SK-MEL-5 (cell line): ENCODE measurements at places on chromosomes 16 and 17. TPM values are rescaled to one million over a fixed set of nuclear protein-coding genes. Genes with fewer than 3 reads are reported as not detected.
A peak's percentile ranks its signal among the peaks of the same experiment; 100 is the strongest.

- DNase-seq, result no peak
Measured at GRCh38 chr17:73203788-73204479, 11.1 kb downstream of the COG1 start.

DNA sequence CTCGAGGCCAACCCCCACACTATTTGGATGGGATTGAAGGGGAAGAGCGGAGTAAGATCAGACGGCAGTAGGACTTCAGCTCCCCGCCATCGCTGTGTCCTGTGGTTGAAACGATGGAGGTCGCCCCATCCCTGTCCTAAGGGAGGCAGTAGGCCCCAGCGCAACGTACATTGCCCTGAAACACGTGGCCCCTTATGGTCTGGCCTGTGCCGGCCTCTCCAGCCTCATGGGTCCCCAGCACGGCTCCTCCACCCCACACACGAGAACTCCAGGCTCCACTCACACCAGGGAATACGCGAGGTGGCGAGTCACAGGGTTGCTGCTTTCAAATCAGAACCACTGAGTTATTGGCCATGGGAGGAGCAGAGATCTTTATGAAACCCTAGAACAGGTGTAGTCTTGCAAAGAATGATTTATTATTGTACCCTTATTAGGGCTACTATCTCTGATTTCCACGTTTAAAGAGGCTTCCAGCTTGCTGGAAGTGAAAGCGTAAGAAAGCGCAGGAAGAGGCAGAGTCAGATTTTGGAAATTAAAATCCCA, 669 bp upstream of the DCTPP1 start:
- no peak for DNase-seq

The ZNF688 gene
- total RNA-seq, result 16.3 and 23.4 TPM in 2 replicates

- DNase-seq, result no peak
Measured at GRCh38 chr17:74595037-74595750, 3.1 kb upstream of the CD300LD start.

GRCh38 chr17:36611345-36612072, 10.1 kb downstream of the MRM1 start:
- DNase-seq, result no peak

- DNase-seq, result no peak
Measured at GRCh38 chr17:57861000-57861789, 11.4 kb upstream of the MRPS23 start.

The TPPP3 gene
- 0.16 and 0.55 TPM in 2 replicates for total RNA-seq

DNA sequence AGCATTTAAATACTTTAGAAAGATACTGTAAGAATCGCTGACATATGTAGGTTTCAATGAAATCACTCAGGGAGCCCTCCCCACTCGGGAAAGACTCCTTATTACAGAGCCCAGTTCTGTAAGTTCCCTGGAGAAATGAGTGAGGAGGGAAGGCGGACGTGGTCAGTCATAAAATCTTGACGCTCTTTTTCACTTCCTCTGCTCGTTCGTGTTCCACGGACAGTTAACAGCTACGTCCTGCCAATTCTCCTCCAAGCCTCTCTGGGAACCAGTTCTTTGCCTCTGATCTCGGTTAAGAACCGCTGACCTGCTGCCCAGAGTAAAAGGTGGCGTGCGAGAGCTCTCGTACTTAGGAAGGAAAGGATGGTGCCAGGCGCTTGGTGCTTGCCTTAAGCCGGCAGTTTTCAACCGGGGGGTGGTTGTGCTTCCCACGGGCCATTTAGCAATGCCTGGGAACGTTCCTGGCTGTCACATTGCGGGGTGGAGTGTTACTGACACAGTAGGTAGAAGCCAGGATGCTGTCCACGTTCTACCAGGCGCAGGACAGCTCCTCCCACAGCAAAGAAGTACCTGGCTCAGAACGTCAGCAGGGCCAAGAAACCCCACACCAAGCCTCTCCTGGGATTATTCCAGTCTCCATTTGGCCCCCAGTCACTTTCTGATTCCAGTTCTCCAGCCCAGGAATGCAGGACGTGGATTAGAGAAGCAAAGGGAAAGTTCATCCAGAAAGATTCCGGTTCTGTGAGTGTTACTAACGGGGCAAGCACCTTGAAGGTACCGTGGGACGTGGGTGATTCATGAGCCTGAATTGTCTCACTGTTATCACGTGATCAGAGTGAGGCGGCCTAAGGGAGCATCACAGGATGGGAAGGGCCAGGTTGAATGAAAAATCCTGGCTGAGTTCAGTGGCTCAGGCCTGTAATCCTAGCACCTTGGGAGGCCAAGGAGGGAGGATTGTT, 87.7 kb downstream of the MRM3 start:
- DNase-seq, result no peak

DNA sequence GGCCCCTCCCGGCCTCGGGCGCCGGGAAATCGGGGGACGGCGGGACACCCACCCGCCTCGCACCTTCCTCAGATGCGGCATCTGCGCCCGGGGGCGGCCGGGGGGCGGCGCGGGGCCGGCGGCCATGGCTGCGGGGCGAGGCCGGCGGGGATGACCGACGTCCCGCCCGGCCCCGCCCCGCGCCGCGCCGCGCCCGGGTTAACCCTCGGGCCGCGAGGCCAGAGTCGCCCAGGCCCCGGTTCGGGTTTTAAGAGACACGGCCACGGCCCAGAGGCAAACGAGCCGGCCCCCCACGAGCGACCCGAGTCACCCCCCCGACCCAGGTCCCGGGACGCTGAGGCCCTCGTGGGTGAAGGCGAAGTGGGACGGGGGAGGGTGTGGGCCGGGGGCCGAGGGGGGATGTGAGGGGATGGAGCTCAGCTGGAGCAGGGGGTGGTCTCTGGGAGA, at the start of gene RGS11:
RGS11 (minus strand) TSS at position 159 of the 447 bp plus-strand sequence; CDS start at position 126, 33 bp downstream.
- DNase-seq, result no peak

DNA sequence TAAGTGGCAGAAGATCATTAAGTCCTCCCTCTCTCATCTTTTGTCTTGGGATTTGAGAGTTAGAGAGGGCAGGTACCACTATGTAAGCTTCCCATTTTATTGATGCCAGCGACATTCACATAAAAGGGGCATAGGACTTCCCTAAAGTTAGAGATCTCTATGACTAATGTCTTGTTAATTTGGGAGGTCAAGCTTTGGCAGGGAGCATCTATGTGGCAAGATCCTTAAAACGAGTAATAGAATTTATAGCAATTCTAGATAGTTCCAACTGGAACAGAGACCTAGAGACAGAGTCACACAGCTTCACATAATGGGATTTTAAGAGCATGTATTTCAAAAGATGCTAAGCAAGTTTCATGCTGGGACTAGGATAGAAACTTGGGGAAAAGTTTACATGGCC, 308.0 kb downstream of the MAP2K6 start:
- no peak for DNase-seq

The ANKRD40CL gene
- total RNA-seq, result not detected in 2 replicates

GRCh38 chr17:6090253-6090652, 20.1 kb downstream of the WSCD1 start:
- DNase-seq, result no peak

The HOXB8 gene
- 0.69 and 1.6 TPM in 2 replicates for total RNA-seq

- peak; percentile 72 for DNase-seq
Measured at GRCh38 chr17:4895657-4896331, 3.5 kb upstream of the C17orf107 start.

- no peak for DNase-seq
Measured at GRCh38 chr16:57570301-57571070, 28.0 kb downstream of the ADGRG5 start.

The LRRC46 gene
- not detected in 2 replicates for total RNA-seq

DNA sequence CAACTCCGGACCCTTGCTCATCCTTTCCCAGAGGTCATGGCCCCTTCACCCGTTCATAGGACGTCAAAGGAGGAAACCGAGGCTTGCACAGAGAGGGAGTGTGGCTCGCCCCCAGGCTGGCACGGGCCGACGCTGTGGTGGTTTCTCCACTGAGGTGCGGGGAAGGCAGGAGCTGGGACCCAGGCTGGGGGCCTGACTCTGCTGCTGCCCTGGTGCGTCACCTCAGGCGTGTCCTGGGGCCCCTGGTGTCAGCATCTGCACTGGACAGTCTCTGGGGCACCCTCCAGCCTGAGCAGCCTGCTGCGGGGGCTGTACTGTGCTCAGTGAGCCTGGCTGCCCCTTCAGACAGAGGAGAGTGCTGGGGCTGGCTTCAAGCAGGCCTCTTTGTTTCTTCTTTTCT, 7.4 kb downstream of the MAP2K3 start:
- DNase-seq, result no peak

- no peak for DNase-seq
Measured at GRCh38 chr16:28554634-28555423, 1.1 kb downstream of the SGF29 start.

DNA sequence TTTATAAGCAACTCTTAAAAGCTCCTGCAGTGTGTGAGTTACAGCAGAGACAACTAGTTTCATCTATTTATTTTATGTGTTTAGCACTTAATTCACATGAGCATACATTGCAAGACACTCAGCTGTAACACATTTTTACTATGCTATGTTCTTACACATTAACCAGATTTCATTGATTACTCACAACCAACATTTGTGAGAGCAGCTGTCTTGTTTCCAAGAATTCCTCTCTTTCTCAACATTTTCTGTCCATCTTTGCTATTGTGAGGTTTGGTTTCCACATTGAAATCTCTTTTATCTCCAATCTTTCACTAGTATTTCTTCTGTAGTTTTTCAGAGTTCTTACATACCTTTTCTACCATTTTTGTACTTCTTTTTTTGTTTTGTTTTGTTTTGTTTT, 51.2 kb downstream of the COPRS start:
- no peak for DNase-seq

GRCh38 chr17:73316919-73317505, 5.2 kb upstream of the CDC42EP4 start:
- DNase-seq, result no peak

The KRT39 gene
- not detected in 2 replicates for total RNA-seq

DNA sequence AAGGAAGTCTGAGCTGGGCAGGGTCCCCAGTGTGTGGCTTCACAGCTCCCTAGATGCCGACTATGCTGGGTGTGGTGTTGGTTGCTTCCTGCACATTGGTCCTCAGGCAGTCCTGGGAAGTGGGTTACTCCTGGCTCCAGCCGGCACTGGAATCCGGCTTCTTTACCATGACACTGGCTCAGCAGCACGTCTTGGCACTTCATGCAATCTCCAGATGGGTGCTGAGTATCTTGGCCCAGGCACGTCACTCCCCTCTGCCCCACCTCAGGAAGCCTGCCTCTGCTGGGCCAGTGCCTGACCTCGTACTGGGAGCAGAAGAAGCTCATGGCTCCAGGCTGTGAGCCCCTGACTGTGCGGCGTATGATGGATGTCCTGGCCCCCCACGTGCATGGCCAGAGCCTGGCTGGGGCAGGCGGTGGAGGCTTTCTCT, 24.5 kb downstream of the FCSK start:
- no peak for DNase-seq

The TAC4 gene
- not detected in 2 replicates for total RNA-seq

The FMNL1 gene
- total RNA-seq, result 0.21 and 0.63 TPM in 2 replicates

DNA sequence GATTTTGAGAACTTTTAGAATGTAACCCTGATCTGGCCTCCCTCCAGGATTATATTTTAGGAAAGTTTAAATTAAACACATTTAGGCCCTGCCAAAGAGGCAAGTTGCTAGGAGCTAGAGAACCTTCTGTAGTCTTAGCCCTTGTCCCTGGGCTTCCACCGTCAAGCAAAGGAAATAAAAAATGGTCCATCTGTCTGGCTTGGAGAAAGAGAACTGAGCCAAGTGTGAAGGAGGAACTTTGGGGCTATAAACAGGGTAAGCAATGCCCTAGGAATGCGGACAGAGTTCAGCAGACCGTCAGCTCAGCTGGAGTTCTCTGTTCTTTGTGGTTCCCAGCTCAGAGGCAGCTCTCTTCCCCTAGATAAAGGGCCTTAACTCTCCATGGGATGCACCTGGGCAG, 29.6 kb downstream of the RCVRN start:
- no peak for DNase-seq

The ALOX15B gene
- total RNA-seq, result 0.16 and 0.26 TPM in 2 replicates

GRCh38 chr17:62098623-62099231, 33.6 kb upstream of the MED13 start:
- DNase-seq, result no peak

- peak; percentile 82 for DNase-seq
Measured at GRCh38 chr17:1058423-1059130, 61.6 kb downstream of the TIMM22 start.
